D721Med (cell line): ENCODE measurements at places on chromosomes 4 and X.

- no peak for DNase-seq
These were observed 61.8 kb downstream of the CLNK start for GRCh38 chr4:10622728-10623127.

GRCh38 chr4:29852537-29852936, 867.6 kb upstream of the PCDH7 start:
- DNase-seq, result no peak

DNA sequence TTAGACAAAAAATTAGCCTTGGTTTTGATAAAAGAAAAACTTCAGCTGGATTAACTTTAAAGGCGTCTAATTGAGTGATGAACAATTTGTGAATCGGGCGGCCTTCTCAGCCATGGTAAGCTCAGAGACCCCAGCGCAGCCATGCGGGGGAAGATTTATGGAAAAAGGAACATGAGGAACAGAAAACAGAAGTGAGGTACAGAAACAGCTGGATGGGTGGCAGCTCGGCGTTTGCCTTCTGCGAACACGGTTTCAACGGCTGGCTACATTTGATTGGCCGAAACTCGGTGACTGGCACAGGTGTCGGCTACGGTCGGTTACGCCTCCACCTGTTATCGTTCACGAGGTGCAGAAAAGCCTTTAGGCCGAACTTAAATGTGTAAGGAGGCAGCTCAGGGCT, 401.4 kb upstream of the FAT1 start:
- DNase-seq, result no peak

- DNase-seq, result no peak
These were observed 543.8 kb upstream of the ZFP42 start for GRCh38 chr4:187451776-187452175.

- no peak for DNase-seq
These were observed 47.0 kb downstream of the ANXA10 start for GRCh38 chr4:168139336-168139735.
